ENCODE measurements at places on chromosomes 1 and 21.

DNA sequence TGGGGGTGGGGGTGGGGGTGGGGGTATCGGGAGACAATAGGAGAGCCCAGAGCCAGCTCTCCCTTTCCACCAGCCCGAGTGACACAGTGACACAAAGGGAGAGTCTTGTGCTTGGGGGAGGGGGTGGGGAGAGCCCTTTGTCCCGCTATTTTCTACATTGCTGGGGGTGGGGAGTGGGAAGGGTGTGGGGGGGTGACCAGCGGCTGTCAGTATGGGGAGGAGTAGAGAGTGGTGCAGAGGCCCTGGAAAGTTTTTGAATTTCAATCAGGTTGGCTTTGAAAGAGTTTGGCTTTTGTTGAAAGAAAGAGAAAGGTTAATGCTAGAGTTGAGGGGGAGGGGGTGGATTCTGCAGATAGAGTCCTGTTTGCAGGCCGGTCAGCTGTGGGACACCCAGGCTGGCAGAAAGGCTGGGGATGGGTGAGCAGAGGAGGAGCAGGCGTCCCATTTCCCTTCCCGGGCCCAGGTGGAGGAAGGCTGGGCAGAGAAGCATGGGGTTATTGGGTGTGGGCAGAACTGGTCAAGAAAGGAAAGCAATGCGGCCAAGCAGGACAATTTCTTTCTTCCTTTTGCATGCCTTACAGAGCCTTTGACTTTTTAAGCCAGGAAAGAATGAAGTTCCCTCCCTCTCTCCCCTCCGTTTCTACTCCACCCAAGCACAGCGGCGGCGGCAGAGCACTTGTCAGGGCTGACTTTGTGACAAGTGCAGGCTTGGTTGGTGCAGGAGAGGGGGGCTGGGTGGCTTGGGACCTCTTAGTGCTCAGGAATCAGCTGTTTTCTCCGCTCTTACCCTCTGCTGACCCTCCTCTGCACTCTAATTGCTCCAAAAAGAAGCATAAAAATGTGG, 96.2 kb downstream of the RNF220 start:
- DNase-seq = no peak

GRCh38 chr1:56548571-56548970, 30.8 kb downstream of the PLPP3 start:
- DNase-seq = no peak

DNA sequence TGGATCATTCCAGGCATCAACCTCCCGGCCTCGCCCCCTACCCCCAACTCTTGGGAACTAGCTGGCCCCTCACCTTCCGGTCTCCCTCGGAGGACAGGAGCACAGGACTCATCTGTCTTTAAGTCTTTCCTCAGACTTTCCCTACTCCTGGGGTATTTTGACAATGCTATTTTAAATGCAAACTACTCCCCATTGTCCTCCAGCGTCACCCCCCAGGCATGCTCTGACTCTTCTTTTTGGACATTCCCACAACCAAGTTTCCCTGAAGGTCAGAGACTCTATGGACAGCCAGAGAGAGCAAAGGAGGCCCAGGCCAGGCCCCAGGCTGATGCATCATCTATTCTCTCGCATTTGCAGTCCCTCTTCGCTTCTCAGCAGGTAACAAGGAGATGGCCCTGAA, 424.3 kb downstream of the PCP4 start:
- DNase-seq = no peak

DNA sequence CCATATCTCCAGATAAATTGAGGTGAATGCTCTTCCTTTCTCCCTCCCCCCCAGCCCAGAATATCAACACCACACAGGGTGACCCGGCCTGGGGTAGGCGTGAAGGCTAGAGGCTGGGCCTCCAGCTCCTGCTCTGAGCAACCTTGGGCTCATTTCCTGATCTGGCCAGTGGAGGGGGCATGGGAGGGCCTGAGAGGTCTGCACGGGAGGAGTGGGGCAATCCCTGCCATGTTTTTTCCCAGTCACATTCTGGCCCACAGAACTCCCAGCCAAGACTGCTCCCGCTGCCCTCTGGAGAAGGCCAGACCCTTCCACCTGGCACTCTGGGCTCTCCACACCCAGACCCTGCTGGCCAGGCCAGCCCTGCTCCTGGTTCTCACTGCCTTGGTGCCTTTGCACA, 3.9 kb downstream of the CLDN19 start:
- DNase-seq = no peak

DNA sequence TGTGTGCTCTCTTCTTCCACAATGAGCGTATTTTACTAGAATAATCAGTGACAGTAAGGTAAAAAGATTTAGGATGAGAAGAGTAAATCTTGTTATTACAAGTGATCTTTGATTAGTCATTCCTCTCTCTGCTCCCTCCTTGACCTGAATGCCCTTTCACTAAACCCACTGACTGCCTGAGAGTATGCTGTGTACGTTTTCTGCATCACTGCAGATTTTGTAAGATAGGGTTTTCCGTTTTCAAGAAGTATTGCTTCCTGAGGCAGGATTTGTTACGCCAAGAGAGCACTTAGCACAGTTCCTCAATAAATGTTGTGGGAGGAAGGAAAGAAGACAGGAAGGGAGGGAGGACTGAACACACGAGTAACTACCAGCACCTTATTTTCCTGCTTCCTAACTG, 7.7 kb upstream of the LAMB3 start:
- DNase-seq = no peak
